ENCODE measurements at places on chromosomes 11 and 22.

DNA sequence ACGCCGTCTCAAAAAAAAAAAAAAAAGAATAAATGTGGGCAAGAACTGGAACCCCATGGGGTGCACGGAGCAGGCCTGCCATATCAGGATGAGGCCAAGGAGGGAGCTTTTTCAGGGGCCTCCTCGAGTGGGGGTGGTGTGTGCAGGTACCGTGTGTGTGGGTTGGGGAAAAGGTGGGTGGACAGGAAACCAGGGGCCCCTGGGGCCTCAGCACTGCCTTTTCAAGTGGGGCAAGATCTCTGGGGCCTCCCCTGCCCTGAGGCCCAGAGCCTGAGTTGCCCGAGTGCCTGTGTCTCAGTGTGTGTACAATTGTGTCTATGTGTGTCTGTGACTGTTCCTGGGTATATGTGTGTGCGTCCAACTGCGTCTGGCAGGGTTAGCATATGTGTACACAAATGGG, 23.8 kb downstream of the TEF start:
- DNase-seq: peak; percentile 30

DNA sequence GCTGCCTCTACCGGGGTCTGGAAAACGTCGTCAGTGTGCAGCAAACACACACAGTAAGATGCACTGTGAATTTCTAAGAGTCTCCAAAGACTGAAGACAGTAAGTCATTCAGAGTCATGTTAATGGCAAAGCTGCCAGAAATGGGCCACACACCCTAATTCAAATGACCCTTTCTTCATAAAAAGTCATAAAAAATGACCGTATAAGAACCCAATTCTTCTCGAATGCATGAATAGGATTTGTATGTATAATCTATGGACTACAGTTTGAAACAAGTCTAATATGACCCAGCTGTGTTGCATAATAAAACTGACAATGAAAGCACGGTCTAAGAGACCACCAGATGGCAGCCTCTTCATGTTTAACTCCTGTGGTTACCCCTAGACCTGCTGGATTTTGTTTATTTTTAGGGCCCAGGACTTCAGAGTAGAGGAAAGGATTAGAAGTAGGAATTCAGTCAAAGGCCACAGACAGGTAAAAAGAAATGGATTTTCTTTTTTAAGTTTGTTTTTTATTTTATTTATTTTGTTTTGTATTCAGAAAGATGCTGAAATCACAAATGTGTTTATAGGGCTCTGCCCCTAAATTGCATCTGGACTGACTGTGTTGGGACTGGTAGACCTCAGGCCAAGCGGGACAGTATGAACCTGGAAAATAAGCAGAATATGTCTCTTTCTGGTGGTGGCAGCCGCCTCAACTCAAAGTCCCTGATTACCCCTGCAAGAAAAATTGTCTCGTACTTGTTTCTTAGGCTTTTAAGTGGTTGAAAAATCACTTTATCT, 32.1 kb upstream of the SLC5A12 start:
- DNase-seq: peak; percentile 1

DNA sequence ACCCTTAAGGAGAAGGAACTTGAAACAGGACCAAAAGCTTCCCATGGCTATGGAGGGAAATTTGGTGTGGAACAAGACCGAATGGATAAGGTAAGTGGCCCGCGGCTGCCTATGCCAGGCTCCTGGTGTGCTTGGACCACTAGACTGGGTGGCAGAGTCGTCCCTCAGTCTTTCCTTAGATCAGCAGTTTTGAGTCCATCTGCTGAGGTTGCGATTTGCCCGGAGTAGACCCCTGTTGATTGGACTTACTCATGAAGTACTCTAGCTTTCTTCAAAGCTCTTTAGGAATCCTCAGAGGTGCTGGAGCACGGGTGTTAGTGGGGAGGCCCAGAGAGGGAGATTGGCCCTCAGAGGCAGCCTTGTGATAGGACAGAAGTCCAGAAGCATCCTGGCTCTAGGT, 11.5 kb downstream of the CTTN start:
- DNase-seq: no peak

DNA sequence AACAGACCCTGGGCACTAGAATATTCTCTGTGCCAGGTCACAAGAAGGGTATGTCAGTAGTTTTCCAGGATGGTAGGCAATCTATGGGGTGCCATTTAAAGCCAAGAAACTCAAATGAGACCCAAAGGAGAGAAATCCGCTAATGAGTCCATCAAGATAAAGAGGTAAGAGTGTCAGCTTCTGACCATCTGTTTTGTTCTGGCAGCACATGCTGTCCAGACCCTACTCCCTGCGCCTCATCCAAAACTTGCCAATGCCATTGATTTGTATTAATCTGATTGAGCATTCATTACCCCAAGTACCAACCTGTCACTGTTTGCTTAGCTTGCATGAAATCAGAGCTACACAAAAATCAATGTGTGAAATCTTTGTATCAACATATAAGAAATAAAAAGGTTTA, 229.0 kb downstream of the BLID start:
- DNase-seq: no peak

DNA sequence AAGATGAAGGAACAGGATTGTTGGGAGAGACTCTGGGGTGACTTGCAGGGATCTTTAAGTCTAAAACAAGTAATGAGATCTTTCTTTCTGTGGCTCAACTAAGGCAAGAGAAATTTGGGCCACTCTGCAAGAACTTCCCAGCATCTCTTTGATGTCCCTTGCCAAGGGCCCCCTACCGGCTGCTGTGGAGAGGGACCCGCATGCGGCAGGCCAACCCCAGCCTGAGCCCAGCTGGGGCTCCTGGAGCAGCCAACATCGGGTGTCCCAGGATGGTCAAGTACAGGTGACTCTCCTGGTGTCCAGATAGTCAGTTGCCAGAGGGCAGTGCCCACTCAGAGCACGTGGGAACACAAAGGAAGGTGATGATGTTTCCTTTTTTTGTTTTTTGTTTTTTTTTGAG, 363.2 kb downstream of the TBC1D22A start:
- no peak for DNase-seq

- no peak for DNase-seq
Measured at GRCh38 chr11:121892863-121893262, 223.2 kb downstream of the BLID start.

DNA sequence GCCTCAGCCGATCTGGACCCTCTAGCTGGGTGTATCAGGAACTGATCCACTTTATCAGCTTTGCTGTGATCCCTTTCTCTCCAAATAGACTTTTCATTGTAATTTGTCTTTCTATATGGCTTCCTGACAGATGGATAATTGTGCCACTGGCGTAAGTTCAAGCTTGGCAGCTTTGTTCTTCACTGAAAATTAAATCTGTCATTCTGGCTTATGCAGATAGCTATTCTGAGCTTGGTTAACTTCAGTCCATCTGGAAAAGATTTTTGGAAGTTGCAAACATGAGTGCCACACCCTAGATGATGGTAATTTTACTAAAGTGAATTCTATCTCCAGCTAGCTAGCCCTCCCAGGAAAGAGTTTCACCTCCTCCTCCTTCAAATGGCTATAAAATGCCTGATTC, 8.1 kb downstream of the OR5A2 start:
- no peak for DNase-seq

DNA sequence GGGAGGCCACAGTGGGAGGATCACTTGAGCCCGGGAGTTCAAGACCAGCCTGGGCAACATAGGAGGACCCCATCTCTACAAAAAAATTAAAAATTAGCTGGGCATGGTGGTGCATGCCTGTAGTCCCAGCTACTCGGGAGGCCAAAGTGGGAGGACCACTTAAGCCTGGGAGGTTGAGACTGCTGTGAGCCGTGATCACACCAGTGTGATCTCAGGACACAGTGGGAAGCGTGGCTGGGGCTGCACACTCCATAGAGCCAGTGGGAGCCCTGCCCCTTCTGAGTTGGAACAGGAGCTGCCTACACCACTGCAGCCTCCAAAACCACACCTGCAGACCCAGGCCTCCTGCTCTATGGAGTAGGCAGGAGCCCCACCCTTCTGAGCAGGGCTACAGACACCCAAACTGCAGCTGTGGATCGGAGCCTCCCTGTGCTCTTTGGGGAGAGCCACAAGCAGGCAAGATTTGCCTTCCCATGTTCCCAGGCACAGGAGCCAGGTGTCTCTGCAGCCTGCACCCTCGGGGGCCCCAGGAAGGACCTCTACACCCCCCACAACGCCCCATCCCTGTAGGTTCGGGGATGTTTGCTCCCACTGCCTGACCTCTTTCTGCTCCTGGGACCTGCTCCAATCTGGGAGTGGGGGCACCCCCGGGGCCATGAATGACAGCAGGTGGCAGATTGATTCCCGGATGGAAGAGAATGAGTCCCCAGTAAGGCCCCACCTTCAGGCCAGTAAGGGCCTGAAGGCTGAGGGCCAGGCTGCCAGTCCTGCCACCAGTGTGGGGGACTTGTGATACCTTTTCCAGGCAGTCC, 245.4 kb downstream of the BUD13 start:
- no peak for DNase-seq

GRCh38 chr11:44708009-44708408, 18.8 kb upstream of the TSPAN18 start:
- DNase-seq: no peak

DNA sequence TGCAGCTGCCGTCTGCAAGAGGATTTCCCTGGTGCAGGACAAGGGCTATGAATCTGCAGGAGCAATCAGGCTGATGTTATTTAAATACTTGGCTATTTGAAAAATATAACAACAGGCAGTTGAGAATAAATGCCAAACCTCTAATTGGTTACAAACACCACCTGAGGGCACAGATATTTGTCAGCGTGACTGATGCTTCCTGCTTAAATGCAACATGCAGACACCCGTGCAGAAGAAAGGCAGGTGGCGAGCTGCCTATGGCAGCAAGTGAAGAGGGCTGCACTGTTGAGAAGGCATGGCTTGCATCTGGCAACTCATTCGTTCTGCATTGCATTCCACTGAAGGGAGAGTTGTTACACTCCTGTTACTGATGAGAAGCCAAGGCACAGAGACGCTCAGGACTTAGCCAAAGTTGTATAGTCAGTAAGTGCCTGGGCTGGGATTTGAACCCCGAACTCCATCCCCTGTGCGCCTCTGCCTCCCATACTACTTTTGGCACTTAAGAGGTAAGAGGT, 350.6 kb downstream of the TENM4 start:
- no peak for DNase-seq

- DNase-seq: no peak
Measured at GRCh38 chr11:8692417-8692816, 9.8 kb downstream of the RPL27A start.

- DNase-seq: no peak
Measured at GRCh38 chr11:43920598-43921419, 21.6 kb upstream of the C11orf96 start.

DNA sequence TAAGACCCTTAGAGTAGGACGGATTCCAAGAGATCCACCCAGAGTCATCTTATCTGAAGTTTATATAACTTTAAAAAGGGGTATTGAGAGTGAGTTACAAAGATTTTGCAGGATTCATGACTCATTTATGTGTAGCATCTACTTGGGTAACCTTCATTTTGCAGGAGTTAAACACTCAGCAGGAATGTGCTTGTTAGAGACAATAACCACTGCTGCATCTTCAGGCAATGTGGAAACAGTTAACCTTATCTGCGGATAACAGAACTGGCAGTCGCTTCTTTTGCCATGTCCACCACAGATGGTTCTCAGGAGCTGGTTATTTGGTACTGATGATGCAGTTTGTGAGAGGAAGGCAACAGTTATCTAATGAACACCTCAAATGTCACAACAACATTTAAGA, 417.9 kb upstream of the DDI1 start:
- no peak for DNase-seq

DNA sequence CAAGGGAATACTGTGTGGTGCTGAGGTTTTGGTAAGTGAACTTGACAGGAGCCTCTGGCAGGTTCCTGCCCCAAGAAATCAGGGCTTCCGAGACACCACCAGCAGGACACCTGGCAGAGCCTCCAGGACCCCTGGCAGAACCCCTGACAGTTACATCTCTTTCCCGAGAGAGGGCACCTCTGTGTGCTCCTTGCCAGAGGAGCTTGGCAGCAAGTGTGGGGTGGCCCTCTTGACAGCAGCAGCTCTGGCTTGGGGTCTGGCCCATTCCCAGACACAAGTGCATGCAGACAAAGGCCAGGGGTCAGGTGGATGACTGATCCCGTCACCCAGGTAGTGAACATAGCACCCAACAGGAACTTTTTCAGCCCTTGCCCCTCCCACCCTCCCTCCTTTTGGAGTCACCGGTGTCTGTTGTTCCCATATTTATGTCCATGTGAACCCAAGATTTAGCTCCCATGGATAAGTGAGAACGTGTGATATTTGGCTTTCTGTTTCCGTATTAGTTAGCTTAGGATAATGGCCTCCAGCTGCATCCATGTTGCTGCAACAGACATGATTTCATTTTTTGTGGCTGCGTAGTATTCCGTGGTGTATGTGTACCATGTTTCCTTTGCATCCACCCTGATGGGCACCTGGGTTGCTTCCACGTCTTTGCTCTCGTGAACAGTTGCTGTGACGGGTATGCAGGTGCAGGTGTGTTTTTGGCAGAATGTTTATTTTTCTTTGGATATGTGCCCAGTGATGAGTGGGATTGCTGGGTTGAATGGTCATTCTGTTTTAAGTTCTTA, 21.2 kb upstream of the OSBPL5 start:
- DNase-seq: no peak

- DNase-seq: no peak
Measured at GRCh38 chr11:76455331-76455730, 10.5 kb downstream of the EMSY start.

GRCh38 chr11:16261836-16262644, 94.3 kb downstream of the SOX6 start:
- no peak for DNase-seq

DNA sequence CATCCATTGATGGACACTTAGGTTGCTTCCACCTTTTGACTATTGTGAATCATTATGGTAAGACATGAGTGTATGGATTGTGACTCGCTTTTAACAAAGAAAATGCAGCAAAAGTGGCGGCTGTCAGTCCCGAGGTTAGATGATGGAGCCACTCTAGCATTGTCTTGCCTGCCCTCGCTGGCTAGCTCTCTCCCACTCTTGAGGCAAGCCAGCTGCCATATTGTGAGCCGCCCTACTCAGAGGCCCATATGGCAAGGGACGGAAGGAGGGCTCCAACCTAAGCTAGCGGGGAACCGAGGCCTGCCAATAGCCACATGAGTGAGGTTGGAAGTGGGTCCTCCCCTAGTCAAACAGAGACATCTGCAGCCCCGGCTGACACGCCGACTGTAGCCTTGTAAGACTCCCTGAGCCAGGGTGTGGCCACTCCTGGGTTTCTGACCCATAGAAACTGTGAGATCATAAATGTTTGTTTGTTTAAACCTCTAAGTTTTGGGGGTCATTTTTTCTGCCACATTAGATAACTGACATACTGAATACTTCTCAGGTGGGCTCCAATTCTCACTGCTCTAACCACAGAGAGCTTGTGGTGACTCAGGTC, 160.2 kb downstream of the LDLRAD3 start:
- DNase-seq: no peak

- no peak for DNase-seq
Measured at GRCh38 chr22:40263191-40263590, 83.1 kb upstream of the ADSL start.

GRCh38 chr22:40651057-40651456, 14.5 kb upstream of the MRTFA start:
- no peak for DNase-seq

- peak; percentile 28 for DNase-seq
Measured at GRCh38 chr22:43152357-43153071, 1.2 kb downstream of the TSPO start.
